Memory B cell (primary cell): ENCODE measurements at places on chromosomes 16 and 17.

DNA sequence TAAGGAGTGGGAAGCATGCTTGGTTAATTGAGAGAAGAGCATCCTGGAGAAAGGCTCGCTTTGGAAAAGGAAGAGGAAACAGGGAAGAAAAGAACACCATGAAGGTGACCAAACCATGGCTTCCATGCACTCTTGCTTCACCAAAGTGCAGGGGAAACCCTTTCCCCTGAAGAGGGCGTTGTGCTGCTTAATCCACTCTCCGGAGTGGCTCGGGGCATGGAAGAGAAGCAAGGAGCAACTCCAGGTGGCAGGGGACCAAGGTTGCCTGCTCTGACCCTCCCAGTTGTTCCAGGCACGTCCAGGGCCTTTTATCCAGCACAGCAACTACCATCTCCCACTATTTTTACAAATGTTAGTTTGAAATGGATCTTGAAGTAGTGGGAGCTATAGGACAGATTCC, 108.1 kb downstream of the STX8 start:
- H3K36me3 ChIP-seq, result peaks cover 6% of the 10 kb centered on the region
- H3K4me1 ChIP-seq, result peaks cover 16% of the 10 kb centered on the region
- no peak overlapping the region for H3K27ac ChIP-seq
- no peak overlapping the region for H3K4me3 ChIP-seq
- DNase-seq, result no peak

DNA sequence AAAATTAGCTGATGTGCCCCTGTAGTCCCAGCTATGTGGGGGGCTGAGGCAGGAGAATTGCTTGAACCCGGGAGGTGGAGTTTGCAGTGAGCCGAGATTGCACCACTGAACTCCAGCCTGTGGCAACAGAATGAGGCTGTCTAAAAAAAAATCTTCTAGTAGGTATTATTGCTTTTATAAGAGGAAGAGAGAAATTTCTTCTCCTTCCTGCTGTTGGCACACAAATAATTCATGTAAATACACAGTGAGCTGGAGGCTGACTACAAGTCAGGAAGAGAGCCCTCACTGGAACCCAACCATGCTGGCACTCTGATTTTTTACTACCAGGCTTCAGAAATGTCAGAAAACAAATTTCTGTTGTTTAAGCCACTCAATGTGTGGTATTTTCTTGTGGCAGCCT, 6.7 kb downstream of the PRDM7 start:
- no peak overlapping the region for H3K27ac ChIP-seq
- H3K4me1 ChIP-seq, result peaks cover 5% of the 10 kb centered on the region
- DNase-seq, result no peak
- peaks cover 9% of the 10 kb centered on the region for H3K27me3 ChIP-seq

DNA sequence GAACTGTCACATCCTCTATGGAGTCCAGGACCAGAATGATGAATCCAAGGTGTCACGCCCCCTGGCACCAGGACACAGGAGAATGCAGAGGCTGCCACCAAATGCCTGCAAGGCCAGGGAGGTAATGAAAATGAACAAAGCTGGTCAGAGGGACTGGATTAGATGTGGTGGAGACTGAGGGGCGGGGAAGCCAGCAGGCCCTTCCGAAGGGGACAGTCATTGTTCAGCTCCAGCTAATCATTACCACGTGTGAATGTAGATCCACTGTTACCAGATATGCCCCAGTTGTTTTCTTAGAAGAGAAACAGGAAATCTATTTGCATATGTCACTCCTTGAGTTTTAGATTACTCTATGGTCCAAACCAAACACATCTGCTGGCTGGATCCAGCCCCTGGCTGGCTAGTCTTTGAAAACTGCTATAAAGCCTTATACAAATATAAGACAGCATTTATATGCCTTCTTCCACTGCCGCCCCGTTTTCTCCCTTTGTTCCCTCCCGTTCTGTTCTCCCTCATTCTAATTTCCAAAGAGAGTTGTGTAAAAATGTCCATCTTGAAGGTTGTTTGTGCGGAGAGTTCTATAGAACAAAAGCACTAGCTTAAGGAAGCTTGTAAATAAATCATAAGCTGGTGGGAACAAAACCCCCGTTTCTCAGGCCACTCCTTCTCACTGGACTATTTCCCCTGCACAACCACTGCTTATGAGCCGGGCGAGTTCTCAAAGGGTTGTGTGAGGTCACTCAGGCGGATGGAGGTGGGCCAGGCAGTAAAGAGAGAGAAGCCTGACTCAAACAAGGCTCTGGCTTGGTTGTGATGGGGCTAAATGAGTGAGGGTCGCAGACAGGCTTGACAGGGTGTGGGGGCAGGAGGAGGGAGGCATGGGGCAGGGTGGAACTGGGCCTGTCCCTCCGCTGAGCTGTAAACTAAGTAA, 14.2 kb downstream of the CRYM start:
- peaks cover 4% of the 10 kb centered on the region for H3K36me3 ChIP-seq
- no peak for DNase-seq
- peaks cover 32% of the 10 kb centered on the region for H3K4me1 ChIP-seq
- peak overlapping the region; percentile 29 for H3K27ac ChIP-seq
- peaks cover 1% of the 10 kb centered on the region for H3K27me3 ChIP-seq

DNA sequence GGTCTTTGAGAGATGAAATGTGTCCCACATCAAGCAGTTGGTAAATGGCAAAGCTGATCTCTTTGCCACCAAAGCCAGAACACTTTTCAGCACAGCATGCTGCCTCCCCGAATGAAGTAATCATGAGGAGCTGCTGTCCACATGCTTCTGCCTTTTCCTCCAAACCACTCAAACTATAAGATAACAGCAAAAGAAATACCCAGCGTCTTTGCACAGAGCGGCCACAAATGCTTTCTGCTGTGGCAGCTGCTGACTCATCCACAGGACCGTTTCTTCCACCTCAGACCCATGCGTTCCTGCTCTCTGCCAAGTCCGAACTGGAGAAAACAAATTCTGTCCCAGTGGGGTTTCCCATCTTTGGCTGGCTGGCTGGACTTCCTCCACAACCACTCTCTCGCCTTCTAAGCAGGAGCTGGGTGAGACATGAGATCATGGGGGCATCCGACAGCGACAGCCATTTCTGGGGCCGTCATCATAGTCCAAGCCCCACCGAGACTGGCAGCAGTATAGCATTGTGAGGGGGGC, 27.1 kb downstream of the TBC1D3B start:
- H3K36me3 ChIP-seq, result no peaks in the 10 kb centered on the region
- no peak for DNase-seq
- H3K4me3 ChIP-seq, result no peak overlapping the region
- H3K27ac ChIP-seq, result no peak overlapping the region
- peaks cover 13% of the 10 kb centered on the region for H3K4me1 ChIP-seq

- DNase-seq, result no peak
- no peaks in the 10 kb centered on the region for H3K36me3 ChIP-seq
- H3K27ac ChIP-seq, result no peak overlapping the region
Measured at GRCh38 chr16:13291591-13292333, 390.4 kb downstream of the SHISA9 start.

DNA sequence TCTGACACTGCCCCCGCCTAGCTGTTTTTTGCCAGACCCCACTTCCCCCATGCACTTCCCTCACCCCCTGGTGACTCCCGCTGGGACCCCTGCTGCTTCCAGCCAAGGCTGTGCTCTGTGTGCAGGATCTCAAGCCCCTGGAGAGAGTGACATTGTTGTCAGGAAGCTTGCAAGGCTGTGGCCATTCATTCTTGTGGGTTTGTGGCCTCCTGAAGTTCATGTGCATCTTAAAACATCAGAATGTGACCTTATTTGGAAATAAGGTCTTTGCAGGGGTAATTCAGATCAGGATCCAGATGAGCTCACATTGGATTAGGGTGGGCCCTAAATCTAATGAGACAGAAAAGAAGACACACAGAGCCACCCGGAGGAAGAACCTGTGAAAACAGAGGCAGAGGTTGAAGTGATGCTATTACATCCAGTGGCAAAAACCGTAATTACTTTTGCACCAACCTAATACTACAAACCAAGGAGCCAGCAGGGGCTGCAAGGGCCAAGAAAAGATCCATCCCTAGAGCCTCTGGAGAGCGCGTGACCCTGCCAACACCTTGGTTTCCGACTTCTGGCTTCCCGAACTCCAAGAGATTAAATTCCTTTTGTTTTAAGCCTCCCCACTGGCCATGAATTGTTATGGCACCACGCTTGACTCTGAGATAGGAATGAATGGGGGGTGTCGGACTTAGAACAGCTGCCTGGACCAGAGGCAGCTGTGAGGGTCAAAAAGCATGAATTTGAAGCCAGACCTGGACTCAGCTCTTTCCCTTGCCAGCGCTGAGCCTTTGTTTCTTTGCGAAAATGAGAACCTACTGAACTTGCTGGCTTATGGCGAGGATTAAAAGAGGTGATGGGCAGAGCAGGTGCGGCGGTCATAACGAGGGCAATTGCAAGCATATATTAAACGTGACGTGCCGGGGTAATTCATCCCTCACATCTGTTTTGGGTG, 75.5 kb downstream of the BMERB1 start:
- no peak overlapping the region for H3K27ac ChIP-seq
- peaks cover 2% of the 10 kb centered on the region for H3K36me3 ChIP-seq
- peaks cover 4% of the 10 kb centered on the region for H3K27me3 ChIP-seq
- H3K4me3 ChIP-seq, result no peak overlapping the region

- no peaks in the 10 kb centered on the region for H3K27me3 ChIP-seq
- peaks cover 24% of the 10 kb centered on the region for H3K36me3 ChIP-seq
- no peak for DNase-seq
Measured at GRCh38 chr17:4811471-4811870, 4.5 kb downstream of the PLD2 start.

DNA sequence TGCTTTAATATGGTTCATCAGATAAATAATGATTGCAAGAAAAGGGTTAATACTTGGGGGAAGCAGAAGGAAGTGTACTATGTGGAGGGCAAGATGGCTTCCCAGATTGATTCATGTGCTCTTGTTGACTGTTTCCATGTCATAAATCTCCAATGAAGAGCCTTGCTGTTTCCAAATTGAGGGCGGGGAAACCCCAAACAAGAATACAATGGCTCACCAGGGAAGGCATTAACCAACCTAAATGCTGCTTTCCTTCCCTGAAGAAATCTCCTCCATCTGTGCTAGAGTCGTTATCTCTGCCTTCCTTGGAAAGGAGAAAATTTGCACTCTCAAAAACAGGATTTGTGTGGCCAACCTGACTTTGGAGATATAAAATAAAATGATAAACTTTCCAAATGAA, 28.0 kb upstream of the CDH13 start:
- no peak overlapping the region for H3K27ac ChIP-seq
- no peaks in the 10 kb centered on the region for H3K4me1 ChIP-seq
- H3K36me3 ChIP-seq, result peaks cover 1% of the 10 kb centered on the region
- H3K27me3 ChIP-seq, result peaks cover 9% of the 10 kb centered on the region
- no peak overlapping the region for H3K4me3 ChIP-seq

- peaks cover 2% of the 10 kb centered on the region for H3K36me3 ChIP-seq
- H3K4me3 ChIP-seq, result peak overlapping the region; percentile 84
Measured at GRCh38 chr16:88634994-88635670, 3.2 kb upstream of the IL17C start.

DNA sequence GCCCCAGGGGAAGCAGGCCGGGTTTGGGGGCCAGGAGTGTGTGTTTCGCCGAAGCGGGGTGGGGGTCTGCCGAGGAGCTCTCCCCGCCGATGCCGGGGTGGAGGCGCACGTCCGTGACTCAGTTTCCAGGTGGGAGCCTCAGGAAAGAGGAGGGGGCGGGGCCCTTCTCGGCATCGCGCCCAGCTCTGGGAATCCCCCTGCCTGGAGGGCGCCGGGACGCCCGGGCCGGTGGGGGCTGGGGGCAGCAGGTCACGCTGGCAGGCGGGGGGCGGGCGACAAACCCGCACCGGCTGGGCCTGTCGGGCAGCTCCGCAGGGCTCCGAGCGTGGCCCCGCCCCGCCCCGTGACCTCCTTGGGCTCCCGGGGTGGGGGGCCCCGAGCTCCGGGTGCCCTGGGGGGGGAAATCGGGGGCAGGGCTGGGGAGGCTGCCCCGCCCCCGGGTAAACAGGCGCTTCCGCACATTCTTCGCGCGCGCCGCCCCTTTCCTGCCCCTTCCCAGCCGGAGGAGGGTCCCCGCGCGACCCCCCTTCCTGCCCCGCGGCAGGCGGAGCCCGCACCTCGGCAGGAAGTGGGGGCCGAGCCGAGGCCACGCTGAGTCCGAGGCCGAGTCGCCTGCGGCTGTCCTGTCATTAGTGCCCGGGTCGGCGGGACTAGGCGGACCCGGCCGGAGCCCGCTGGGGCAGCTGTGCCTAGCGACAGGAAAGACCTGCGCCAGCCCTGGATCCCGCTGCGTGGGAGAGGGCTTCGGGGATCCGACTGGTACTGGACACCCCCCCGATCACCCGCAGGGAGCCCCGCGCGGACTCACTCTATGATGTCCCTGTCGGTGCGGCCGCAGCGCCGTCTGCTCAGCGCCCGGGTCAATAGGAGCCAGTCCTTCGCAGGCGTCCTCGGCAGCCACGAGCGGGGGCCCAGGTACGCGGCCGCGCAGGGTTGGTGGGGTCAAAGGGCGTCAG, 9.3 kb downstream of the RIPOR1 start:
- peak overlapping the region; percentile 86 for H3K4me3 ChIP-seq
- peak; percentile 70 for DNase-seq
- H3K36me3 ChIP-seq, result peaks cover 24% of the 10 kb centered on the region
- peaks cover 52% of the 10 kb centered on the region for H3K4me1 ChIP-seq

- H3K27ac ChIP-seq, result no peak overlapping the region
- no peak overlapping the region for H3K4me3 ChIP-seq
- peaks cover 11% of the 10 kb centered on the region for H3K27me3 ChIP-seq
- peaks cover 2% of the 10 kb centered on the region for H3K4me1 ChIP-seq
Measured at GRCh38 chr17:48179071-48179945, 71.7 kb downstream of the SNX11 start.

DNA sequence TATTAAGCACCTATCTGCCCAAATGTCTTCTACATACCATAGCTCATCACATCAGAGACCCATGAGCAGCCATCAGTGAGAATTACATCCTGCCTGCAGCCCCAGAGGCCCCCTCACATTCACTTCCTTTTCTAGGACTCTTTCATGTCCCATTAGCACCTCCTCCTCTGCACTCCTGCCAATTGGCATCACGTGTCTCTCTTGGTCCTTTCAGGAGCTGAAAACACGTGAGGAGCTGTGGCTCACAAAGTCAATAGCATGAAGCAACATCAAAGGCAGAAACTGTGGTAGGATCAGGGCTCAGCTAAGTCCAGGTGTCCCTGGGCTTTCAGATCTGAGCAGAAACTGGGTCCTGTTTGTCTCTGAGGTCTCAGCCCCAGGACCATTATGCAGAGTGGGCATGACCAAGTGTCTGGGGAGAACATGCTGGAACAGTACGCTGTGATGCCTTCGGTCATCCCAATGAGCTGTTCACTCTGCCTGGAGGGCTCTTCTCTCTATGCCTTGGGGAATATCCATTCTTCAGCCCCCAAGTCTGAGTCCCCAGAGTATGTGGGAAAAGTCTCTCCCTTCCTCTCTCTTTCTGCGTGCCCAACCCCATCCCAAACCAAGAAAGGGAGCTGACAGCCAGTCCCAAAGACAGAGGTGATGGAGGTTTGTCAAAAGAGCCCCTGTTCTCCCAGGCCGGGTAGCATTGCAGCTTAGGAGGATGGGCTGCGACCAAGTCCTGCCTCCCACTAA, 457.0 kb upstream of the CDH5 start:
- H3K27ac ChIP-seq, result no peak overlapping the region
- no peaks in the 10 kb centered on the region for H3K36me3 ChIP-seq
- H3K4me3 ChIP-seq, result no peak overlapping the region
- no peaks in the 10 kb centered on the region for H3K4me1 ChIP-seq
